Naive thymus-derived CD8-positive, alpha-beta T cell (primary cell): ENCODE measurements at places on chromosomes 5 and 9.
A peak's percentile ranks its signal among the peaks of the same experiment; 100 is the strongest.

DNA sequence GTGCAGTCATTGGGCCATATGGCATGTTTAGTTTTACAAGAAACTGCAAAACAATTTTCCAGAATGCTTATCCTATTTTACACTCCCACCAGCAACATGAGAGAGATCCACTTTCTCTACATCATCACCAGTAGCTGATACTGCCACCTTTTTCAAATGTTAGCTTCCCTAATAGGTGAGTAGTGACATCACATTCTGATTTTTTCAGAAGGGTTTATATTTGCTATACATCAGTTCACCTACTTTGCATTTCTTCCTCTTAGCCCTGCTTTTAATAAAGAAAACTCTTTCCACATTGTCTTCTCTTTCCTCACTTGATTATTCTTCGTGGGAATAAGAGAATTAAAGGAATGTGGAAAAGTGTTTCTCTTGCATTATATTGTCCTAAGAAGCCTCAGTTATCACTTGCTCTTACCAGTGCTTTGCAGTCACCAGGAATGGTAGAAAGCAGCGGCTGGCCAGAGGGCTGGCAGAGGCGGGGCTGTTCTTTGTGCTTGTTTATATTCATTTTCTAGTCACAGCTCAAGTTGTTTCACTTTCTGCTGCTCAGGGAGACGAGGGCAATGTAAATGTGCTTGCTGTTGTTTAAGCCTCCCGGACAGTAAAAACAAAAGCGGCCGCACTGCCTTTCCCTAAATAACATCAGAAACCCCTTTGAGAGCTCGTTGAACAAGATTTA, 164.8 kb downstream of the HSD17B3 start:
- H3K27me3 ChIP-seq = no peaks in the 10 kb centered on the region
- DNase-seq = no peak
- no peak overlapping the region for H3K4me3 ChIP-seq
- H3K27ac ChIP-seq = no peak overlapping the region

DNA sequence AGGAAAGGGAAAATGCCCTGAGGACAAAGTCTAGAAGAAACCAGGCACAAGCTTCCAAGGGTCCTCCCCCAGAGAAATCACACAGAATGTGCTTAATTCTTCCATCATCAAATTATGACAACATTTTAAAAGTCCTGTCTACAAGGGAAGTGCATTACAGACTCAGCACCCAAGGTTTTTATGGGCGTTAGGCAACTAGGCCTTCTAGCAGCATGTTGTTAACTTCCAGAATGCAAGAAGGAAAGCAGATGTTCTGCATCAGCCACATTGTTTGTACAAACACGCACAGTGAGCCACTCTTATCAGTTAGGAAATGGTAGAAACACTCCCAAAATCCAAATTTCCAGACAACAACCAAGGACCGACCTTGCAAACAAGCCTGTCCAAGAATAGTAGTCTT, 26.5 kb downstream of the SMC5 start:
- H3K27me3 ChIP-seq = no peaks in the 10 kb centered on the region
- H3K36me3 ChIP-seq = peaks cover 16% of the 10 kb centered on the region
- H3K4me3 ChIP-seq = no peak overlapping the region
- no peak overlapping the region for H3K27ac ChIP-seq
- no peak for DNase-seq

DNA sequence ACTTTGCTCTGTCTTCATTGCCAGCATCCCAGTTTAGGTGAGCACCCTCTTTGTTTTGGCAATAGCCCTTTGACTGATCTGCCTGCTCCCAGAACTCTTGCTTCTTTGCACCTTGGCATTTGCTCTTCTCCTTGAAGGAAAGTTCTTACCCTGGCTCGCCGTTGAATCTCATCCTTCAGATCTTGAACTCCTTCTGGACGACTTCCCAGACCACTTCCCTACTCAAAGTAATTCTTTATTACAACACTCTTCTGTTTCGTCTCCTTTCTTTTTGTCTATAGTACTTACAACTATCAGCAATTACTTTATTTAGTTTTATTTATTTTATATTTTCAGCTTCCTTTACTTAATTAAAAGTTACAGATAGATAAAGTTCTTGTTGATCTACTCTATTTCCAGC, 1510.1 kb downstream of the MAT2B start:
- no peak for DNase-seq
- H3K27me3 ChIP-seq = no peaks in the 10 kb centered on the region
- H3K4me1 ChIP-seq = no peaks in the 10 kb centered on the region
- no peak overlapping the region for H3K4me3 ChIP-seq
- H3K27ac ChIP-seq = no peak overlapping the region

GRCh38 chr9:137755261-137755927, 122.2 kb upstream of the CACNA1B start:
- DNase-seq = no peak
- H3K27me3 ChIP-seq = no peaks in the 10 kb centered on the region
- H3K36me3 ChIP-seq = peaks cover 20% of the 10 kb centered on the region
- H3K4me1 ChIP-seq = peaks cover 44% of the 10 kb centered on the region
- H3K4me3 ChIP-seq = no peak overlapping the region

- H3K4me3 ChIP-seq = no peak overlapping the region
- DNase-seq = no peak
- no peak overlapping the region for H3K27ac ChIP-seq
- H3K4me1 ChIP-seq = peaks cover 5% of the 10 kb centered on the region
- H3K36me3 ChIP-seq = no peaks in the 10 kb centered on the region
Measured at GRCh38 chr9:859251-859650, 17.8 kb downstream of the DMRT1 start.

DNA sequence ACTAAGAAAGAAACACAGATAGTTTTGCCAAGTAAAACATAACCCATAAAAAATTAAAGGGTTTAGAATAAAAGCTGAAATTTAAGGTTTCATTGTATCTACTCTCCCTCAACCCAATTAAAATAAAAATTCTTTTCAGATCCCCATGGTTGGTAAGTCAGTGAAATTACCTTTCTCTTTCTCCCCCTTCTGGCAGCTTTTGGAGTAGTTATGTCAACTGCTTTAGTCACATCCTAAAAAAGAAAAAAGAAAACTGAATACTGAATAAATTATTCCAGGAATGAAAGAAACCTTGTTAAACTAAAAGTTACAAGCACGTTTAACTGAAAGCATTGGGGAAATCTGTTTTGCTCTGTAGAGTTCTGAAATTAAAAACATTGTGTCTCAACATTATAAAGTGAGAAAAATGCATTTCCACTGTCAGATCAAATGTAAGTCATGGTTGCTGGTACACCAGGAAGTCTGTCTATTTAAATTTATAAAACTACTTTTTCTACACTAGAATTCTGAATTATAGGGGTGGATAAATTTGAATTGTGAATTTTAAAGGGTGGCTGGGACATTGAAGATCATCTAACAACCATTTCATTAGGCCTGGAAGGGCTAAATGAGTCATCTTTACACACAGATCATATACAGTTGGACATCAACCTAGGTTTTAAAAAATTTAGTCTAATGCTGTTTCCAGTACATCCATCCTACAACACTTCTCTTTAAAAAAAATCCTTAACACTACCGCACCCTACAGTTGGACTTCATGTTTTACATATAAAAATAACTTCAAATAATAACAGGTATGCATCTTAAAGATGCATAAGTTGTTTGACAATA, 24.7 kb downstream of the PSIP1 start:
- H3K27ac ChIP-seq = peak overlapping the region; percentile 6
- H3K4me1 ChIP-seq = peaks cover 41% of the 10 kb centered on the region
- H3K36me3 ChIP-seq = peaks cover 84% of the 10 kb centered on the region

DNA sequence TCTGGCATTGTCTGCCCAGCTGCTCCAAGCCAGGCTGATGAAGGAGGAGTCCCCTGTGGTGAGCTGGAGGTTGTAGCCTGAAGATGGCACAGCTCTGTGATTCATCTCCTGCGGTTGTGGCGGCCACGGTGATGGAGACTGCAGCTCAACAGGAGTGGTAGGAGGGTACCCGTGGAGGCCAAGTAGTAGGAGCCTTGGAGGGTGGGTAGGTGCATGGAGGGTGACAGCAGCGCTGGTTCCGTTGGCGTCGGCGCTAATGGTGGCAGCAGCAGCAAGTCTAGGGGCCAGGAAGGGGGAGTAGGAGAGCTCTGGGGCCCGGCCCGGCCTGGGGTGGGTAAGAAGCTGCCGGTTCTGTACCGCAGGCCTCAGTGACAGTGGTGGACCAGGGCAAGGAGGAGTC, 22.4 kb upstream of the TRIM52 start:
- H3K27me3 ChIP-seq = no peaks in the 10 kb centered on the region
- no peak for DNase-seq
- H3K4me3 ChIP-seq = no peak overlapping the region
- no peak overlapping the region for H3K27ac ChIP-seq
- no peaks in the 10 kb centered on the region for H3K36me3 ChIP-seq

DNA sequence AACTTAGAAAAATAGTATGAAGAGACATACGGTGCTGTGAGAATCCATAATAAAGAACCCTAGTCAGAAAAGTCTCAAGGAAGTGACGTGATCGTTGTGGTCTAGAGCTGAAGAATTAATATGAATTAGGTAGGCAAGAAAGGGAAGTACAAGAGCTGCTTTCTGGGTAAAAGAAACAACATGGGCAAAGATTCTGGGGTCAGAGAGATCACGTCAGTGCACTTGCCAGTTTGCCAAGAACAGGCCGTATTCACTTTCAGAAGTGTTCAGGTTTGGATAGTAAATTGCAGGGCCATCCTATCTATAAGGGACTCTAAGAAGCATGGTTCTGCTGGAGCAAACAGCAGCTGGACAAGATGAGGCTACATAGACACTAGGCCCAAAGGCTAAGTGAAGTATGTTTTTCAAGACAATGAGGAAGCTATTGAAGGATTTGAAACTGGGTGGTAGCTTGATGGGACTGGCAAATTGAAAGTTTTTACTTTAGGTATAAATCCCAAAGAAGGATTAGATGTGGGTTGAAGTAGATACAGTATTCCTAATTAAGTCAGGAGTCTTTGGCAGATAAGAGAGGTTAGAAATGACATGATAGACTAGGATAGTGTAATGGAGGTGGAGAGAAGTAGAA, 4.8 kb upstream of the CHD1 start:
- peak overlapping the region; percentile 24 for H3K4me3 ChIP-seq
- no peaks in the 10 kb centered on the region for H3K27me3 ChIP-seq
- H3K4me1 ChIP-seq = peaks cover 60% of the 10 kb centered on the region
- peak overlapping the region; percentile 100 for H3K27ac ChIP-seq

- peaks cover 44% of the 10 kb centered on the region for H3K4me1 ChIP-seq
- H3K36me3 ChIP-seq = no peaks in the 10 kb centered on the region
- no peaks in the 10 kb centered on the region for H3K27me3 ChIP-seq
Measured at GRCh38 chr5:100904259-100904861, 1.3 kb upstream of the ST8SIA4 start.

DNA sequence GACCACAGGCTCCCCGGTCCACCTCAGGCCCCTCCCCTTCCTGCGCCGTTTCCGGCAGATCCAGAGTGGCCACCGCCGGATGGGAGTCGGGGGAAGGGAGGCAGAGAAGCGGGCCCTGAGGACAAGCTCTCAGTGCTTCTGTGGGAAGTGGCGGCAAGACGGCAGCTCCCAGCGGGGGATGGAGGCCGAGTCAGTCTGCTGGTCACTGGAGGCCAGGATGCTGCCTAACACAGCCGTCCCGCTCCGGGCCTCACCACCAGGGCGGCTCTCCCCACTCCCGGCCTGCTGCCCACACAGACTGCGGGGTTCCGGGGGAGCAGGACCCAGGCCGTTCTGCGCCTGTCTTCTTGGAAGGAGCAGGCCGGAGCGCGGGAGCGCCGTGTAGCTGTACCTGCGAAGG, 31.4 kb downstream of the FXN start:
- H3K4me3 ChIP-seq = no peak overlapping the region
- H3K27me3 ChIP-seq = no peaks in the 10 kb centered on the region

DNA sequence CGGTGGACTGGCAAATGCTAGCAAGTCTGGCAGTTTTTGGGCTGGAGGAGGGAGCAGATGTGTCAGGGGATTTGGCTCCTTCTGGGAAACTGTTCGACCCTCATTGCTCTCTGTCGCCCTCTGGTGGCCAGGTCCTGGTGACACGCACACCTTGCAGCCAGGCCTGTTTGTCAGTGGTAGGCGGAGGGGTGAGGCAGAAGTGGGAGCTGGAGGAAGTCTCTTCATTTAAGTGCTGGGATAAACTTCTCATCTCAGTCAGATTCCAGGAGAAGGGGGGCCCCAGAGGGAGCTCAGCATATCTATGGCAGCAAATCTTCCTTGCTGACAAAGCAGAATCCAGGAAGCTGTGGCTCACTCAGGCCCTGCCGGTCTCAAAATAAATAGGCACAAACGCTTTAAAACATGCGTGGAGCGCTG, 326.5 kb downstream of the ZSWIM6 start:
- peaks cover 1% of the 10 kb centered on the region for H3K27me3 ChIP-seq
- H3K36me3 ChIP-seq = no peaks in the 10 kb centered on the region
- no peak overlapping the region for H3K27ac ChIP-seq
- no peaks in the 10 kb centered on the region for H3K4me1 ChIP-seq
- no peak overlapping the region for H3K4me3 ChIP-seq

- no peaks in the 10 kb centered on the region for H3K4me1 ChIP-seq
- H3K27me3 ChIP-seq = no peaks in the 10 kb centered on the region
- H3K4me3 ChIP-seq = no peak overlapping the region
- no peak for DNase-seq
Measured at GRCh38 chr5:134784241-134784920, 25.8 kb downstream of the DDX46 start.

GRCh38 chr5:159094745-159095144, 5.0 kb downstream of the EBF1 start:
- peaks cover 28% of the 10 kb centered on the region for H3K4me1 ChIP-seq
- H3K27me3 ChIP-seq = peaks cover 38% of the 10 kb centered on the region
- DNase-seq = peak; percentile 51
- H3K36me3 ChIP-seq = no peaks in the 10 kb centered on the region
- peak overlapping the region; percentile 64 for H3K4me3 ChIP-seq
- no peak overlapping the region for H3K27ac ChIP-seq

DNA sequence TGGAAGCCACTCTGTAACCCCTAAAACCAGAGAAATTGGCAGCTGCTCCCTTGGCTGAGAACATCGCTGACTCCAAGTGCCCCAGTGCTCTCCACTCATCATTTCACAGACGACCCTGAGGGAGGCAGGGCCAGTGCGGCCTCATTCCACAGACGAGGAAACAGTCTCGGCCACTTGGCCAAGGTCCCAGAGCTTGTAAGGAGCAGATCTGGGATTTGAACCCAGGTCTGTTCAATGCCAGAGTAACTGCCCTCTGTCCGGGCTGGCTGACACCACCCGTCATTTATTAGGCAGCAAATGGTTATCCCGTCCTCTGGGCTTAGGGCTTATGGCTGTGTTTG, 19.9 kb upstream of the IER5L start:
- H3K27ac ChIP-seq = no peak overlapping the region
- no peak for DNase-seq
- no peaks in the 10 kb centered on the region for H3K36me3 ChIP-seq
- H3K4me3 ChIP-seq = no peak overlapping the region
- no peaks in the 10 kb centered on the region for H3K27me3 ChIP-seq

DNA sequence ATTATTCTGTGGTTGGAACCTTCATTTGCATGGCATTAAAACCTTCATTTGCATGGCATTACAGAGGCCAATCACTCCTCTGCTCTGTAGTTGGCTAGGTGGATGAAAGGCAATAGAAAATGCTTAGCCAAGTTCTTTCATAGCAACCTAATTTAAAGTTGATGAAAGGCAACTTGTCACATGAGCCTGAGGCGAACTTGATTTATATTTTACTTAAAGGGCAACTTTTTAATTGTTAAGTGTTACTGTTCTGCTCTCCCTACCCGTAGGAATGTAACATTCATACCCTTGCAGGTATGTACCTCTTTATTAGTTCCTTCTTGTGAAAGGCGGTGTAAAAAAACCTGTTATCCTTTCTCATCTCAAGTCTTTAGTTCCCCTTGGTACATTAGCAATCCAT, 7.9 kb upstream of the ERMP1 start:
- no peak for DNase-seq
- no peaks in the 10 kb centered on the region for H3K36me3 ChIP-seq
- peak overlapping the region; percentile 78 for H3K4me3 ChIP-seq
- H3K4me1 ChIP-seq = peaks cover 58% of the 10 kb centered on the region
- H3K27ac ChIP-seq = peak overlapping the region; percentile 77
- H3K27me3 ChIP-seq = no peaks in the 10 kb centered on the region
